ENCODE measurements at places on chromosomes 1 and 21.

DNA sequence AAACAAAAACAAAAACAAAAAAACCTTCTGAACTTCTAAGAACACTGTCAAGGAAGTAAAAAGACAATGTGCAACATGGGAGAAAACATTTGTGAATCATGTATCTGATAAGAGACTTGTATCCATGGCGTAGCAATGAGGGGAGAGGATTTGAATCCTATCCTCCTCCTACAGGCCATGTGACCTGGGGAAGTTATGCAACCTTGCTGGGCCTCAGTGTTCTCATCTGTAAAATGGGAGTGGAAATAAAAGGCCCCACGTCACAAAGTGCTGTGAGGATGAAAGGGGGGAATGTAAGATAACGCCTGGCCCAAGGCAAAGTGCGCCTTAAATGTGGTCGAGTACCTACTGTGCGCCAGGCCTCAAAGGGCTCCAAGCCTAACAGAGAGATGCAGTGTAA, 83.7 kb downstream of the DISP3 start:
- no peak for DNase-seq

GRCh38 chr1:26403656-26404055, 7.0 kb upstream of the LIN28A start:
- no peak for DNase-seq

DNA sequence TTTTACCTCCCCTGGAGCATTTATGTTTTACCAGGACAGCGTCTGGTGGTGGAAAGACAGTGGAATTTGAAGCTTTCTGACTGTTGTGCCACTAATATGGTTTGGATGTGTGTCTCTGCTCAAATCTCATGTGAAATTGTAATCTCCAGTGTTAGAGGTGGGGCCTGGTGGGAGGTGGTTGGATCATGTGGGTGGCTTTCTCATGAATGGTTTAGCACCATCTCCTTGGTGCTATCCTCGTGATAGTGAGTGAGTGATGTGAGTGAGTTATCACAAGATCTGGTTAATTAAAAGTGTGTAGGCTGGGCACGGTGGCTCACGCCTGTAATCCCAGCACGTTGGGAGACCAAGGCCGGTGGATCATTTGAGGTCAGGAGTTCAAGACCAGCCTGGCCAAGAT, 23.7 kb downstream of the PHLDA3 start:
- no peak for DNase-seq

GRCh38 chr1:115182012-115182715, 92.9 kb upstream of the TSPAN2 start:
- DNase-seq, result no peak

DNA sequence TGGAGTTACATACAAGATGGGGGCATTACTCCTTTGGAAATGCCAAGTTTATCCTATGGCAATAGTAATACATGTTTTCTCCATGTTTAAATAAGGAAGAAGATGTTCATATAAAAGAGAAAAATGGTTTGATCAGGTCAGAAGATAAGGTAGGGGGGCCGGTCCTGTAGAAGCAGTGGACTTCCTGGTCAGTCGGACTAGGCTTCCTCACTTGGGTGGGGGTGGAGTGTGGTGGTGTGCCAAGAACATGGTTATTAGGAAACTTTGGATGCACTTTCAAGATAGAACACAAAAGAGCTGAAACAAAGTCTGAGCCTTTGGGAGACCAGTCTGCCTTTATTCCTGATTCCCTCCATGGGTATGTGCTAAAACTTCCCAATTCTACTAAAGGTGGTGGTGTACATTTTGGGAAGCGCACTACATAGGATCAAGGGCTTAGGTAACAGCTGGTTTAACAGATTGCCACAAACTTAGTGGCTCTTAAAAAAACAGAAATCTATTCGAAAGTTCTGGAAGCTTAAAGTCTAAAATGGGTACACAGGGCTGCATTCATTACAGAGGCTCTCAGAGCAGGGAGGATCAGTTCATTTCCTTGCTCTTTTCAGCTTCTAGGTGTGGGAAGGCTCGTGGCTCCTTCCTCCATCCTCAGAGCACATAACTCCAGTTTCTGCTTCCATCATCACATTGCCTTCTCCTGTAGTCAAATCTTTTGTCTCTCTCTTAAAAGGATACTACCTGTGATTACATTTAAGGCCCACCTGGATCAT, 64.6 kb downstream of the KDM1A start:
- DNase-seq, result no peak

DNA sequence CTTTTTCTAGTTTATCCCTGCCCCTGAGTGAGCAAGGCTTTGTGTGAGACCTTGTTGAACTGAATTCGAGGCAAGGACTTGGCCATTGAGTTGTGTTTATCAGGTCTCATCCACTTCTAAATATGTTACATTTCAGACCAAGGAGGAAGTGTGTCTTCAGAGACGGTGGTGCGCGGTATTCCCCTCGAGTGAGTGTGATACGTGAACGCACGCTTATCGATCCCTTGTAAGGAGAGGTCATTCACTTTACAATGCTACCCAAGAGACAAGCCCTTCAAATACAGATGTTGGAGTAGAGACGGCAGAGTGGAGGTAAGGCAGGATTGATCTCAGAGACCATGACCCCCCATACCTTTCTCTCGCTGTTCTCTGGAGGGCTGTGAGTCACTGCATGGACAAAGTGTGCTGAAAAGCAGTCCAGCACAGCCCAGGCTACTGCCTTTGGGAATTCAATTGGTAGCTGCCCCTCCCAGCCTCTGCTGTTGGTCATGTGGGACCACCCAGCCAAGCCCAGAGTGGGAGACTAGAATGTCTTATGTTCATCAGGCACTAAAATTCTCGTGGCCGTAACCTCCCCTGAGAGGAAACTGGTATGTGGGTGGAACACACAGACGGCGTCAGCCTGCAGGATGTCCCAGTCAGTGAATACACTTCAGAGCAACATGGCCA, 16.3 kb upstream of the MTARC1 start:
- DNase-seq, result peak; percentile 65

DNA sequence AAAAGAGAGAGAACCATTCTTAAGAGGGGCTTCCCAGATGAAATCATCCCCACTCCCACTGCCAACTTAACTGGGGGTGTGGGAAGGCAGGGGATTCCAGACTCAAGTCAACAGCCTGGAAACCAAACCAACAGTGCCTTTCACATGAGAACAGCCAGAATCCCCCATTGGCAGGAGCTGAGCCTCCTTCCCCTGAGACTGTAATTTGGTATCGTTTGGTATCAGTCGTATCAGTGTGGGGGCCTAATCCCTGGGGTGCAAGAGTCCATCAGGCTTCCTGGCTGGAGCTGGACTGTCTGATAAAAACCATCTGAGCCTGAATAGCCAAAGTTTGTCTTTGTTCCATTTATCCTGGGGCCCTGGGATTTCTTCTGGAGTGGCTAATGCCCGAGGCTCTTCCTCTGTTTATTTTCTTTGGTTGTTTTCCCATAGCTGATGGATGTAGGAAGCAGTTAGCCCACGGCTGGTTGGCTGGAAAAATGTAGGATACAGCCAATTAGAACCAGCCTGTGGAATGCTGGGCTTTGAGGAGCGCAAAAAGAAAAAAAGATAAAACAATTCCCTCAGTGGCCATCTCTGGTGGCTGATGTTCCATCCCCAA, 84.6 kb downstream of the LAMC2 start:
- DNase-seq, result no peak

GRCh38 chr1:48869116-48869893, 92.6 kb upstream of the BEND5 start:
- DNase-seq, result no peak

DNA sequence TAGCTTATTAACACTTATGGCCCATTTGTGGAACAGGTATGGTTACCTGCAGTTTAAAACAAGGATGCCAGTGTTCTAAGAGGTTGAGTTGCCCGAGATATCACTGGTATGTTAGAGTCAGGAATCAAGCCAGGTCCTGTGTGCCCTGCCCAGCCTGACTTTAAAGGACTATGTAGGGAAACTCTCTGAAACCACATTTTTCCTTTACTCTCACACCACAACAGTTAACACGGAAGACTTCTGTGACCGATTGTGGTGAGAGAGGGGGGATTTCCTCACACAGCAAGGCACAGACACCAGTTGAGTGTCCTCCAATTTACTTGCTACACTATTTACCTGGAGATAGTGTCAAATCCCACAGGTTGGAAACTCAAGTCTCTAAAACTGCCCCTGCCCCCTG, 47.8 kb downstream of the UCK2 start:
- no peak for DNase-seq

DNA sequence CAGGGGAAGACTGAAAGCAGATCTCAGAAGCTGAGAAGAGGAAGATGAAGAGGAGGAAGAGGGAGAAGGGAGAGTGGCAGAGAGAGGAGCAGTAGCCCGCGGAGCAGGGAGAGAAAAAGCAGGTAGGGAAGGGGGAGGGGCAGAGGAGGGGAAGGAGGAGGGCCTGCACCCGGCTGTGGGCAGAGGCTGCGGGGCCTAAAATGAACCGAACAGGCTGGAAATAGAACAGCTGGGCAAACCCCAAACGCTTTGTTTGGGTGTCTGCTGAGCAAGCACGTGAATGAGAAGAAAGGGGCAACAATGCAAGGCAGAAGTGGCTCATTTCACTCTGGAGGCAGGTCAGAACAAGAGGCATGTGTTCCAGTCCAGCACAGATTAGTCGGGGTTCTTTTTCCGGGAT, 33.5 kb downstream of the KCNC4 start:
- DNase-seq, result no peak

GRCh38 chr1:27416387-27417111, 24.1 kb downstream of the GPR3 start:
- no peak for DNase-seq

GRCh38 chr21:16908077-16908476, 604.8 kb upstream of the CXADR start:
- DNase-seq, result no peak

DNA sequence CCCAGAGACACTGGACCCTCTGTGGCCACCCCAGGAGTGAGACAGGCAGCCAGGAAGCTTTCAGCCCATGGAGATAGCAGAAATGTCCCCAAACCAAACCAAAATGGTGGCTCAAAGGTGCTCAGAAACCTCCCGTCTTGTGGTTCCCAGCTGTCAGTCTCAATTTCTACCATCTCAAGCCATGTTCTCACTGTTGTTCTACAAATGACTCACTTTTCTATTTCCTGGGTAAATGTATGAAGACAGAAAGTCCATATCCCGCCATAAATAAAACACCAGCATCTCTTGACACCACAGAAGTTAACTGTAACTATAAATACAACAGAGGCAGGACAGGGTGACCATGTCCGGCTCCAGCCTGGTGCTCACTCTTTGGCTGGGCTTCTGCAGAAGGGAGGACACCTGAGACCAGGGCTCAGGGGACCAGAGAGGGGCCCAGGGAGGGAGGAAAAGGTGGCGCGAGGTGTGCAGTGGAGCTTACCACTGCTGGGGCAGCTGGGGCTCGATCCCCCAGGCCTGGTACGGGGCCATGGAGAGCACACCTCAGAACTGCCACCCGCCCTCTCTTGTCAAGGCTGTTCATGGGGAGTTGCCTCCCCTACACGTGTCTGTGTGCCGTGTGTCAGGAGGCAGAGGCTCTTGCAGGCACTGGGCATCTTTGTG, 43.6 kb downstream of the EPHB2 start:
- DNase-seq, result no peak

DNA sequence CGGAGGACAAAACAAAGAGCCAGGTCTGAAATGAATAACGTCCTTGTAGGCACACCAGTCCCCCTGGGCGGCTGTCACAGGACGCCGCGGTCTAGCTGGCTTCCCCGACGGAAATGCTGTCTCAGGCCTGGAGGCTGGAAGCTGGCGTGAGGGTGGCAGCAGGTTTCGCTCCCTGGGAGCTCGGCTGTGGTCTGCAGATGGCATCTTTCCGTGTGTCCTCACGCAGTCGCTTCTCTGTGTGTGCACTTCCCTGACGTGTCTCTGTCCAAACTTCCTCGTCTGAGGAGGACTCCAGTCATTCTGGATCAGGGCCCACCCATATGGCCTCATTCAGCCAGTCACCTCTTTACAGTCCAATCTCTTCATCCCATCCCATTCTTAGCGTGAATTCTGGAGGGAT, 14.2 kb downstream of the TNFRSF14 start:
- DNase-seq, result no peak

- no peak for DNase-seq
Observed at GRCh38 chr21:27298465-27298864, 331.6 kb upstream of the ADAMTS5 start.

- no peak for DNase-seq
Observed at GRCh38 chr1:13707164-13707563, 7.2 kb downstream of the PRDM2 start.

DNA sequence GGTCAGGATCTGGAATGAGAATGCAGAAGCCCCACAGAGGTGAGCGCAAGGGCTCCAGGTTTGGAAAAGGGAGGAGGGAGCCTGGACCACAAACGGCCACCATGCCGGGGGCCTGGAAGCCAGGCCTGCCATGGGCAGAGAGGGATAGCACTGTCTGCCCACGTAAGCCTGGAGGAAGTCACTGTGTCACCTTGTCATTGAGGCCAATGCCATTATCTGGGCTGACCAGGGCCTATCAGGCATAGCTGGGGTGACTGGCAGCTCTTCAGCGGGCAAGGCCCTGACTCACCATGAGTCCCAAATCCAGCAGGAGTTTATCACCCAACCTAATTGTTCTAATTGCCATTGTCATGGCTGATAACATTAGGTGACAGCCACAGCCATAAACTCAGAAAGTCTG, 84.6 kb downstream of the MATN1 start:
- DNase-seq, result no peak

DNA sequence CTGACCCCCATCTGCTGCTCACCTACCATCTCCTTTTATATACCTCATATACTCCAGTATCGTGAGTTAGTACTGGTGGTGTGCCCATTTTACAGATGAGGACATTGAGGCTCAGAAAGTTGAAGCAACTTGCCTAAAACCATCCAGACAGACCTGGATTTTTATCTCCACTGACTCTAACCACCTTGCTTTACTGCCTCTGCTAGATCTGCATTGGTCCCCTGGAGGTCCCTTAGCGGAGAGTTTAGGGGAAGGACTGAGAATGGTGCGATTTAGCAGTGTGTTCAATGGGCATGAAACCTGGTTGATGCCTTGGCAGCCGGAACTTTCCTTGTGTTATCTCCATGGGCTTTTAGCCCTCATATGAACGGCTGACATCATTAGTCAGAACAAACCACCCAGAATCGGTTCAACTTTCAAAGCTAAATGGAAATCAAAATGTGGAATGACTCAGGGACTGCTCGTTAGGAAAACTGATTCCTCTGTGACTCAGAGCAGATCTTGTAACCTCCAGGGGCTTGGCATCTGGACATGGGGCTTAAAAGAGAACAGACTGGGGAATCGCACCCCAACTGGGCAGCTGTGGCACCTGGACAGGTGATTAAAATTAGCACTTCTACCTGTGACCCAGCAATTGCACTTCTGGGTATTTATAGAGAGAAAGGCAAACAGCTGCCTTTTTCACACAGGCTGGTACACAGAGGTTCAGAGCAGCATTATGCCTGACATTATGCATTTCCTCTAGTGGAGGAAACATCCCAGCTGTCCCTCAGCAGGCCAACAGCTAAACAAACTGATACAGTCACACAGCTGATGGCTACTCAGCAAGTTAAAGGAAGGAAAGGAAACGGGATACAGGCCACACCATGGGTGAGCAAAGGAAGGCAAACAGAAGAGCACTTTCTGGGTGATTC, 25.3 kb downstream of the TMEM51 start:
- DNase-seq, result no peak

DNA sequence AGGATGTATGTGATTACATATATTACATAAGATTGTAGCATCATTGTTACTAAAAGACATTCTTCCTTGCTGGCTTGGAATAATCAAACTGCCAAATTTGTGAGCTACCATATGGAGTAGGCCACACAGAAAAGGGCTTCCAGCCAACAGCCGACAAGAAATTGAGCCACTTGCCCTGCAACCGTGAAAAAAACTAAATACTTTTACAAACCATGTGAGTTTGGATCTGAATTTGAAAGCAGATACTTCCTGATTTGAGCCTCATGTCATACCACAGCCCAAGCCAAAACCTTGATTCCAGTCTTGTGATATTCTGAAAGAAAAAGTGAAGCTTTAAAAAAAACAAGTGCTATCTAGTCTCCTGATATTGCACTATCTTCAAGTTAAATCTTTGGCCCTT, 55.6 kb upstream of the PRMT6 start:
- DNase-seq, result no peak

Data from vagina (tissue), 2 donors.